ENCODE measurements at places on chromosomes 1 and 21. TPM values are rescaled to one million over a fixed set of nuclear protein-coding genes. Genes with fewer than 3 reads are reported as not detected.

DNA sequence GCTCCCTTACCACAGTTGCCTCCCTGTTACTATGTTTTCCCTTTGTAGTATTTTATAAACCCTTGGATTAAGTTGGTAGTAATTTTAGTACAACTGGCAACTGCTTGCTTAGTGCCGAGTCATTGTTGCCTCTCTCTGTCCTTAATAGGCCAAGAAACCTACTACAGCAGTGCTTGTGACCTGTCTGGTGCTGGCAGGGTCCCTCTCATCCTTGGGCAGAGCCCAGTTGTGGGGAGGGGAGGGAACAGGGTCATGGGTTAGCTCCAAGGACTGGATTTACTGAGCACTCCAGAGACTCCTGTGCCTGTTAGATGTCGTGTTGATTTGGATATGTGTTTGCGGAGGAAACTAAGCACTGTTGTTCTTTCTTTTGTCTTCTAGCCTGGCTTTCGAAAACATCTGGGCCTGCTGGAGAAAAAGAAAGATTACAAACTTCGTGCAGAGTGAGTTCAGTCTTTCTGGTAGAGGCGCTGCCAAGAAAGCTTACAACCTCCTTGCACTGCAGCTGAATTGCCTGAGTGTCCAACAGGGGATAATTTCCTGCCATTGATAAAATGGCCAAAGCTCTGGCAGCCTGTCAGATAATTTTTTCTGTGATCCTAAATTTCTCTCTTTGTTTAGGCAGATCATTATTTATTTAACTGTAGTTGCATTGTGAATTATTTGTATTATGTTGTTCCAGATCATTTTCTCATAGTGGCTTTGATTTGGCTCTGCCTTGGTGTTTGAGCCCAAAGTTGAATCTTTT lies 3.6 kb downstream of the UTP11 start:
- H3K27ac ChIP-seq, result peak overlapping the region; percentile 4
- H3K36me3 ChIP-seq, result peaks cover 54% of the 10 kb centered on the region
- H3K27me3 ChIP-seq, result no peaks in the 10 kb centered on the region
- no peak overlapping the region for H3K4me3 ChIP-seq

DNA sequence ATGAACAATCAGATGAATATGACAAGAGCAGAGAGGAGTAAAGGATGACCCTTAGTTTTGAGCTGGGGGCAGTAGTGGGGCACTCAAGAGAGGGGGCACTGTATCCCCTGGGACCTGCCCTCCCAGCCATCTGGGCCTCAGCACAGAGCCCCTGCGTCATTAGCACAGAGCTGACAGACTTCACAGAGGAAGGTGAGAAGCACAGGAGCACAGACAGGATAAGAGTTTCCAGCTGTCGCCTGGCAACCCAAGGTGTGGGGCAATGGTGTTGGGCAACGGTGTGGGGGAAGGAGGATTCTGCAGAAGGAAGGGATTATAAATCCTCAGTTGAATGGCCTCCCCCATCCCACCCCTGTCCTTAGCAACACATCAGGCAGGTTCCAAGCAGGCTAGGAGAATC lies 30.2 kb downstream of the RAB3B start:
- H3K36me3 ChIP-seq, result no peaks in the 10 kb centered on the region
- H3K27me3 ChIP-seq, result peaks cover 8% of the 10 kb centered on the region
- H3K27ac ChIP-seq, result no peak overlapping the region

The RPTN gene
- not detected for total RNA-seq

The ALPL gene
- total RNA-seq, result 72.3 TPM

The KCNJ15 gene
- 47.1 TPM for total RNA-seq

Measured in upper lobe of left lung (tissue), 6 donors.